ENCODE measurements at places on chromosomes 2 and 18.

DNA sequence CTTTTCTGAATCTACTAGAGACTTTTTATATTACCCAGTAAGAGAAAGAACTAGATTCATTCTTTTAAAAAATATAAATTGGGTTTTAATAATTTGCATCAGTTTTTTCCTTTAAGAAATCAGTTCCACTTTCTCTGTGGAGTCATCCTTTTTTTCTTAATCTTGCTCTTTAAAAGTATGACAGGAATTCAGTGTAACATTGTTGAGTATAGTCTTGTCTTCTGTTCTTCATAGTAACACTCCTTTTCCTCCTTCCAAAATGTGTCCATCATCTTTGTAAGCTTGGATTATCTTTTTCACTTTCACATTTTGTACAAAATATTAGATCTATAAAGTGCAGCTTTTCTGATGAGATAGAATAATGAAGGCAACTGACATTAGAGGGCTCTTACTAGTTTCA lies 135.4 kb downstream of the HAUS1 start:
- DNase-seq = no peak

DNA sequence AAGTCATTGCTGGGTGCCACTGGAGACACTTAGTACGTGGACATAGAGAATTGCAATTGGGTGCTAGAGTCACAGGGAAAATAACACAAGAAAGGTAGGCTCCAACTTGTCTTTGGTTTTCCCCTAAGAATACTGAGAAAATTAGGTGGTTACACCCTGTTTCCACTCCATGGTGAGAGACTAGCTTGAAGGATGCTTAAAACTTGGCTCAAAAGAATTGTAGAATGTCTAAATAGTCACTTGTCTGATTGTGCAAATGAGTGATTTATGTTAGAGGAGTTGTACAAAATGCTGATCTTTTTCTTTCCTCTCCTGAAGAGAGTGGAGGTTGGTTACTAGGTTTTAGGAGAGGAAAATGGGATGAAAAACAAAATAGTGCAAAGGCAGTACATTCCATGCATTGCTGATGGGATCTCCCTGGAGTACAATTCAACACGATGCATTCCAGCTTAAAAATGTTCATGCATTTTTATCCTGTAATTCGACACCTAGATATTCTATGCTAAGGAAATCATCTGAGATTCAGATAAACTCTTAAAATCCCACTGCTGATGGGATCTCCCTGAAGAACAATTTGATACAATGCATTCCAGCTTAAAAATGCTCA lies 2.2 kb upstream of the SERPINB12 start:
- no peak for DNase-seq

- no peak for DNase-seq
Measured at GRCh38 chr18:31675404-31675803, 9.0 kb downstream of the B4GALT6 start.

GRCh38 chr18:43077510-43078308 lies 37.8 kb downstream of the RIT2 start:
- DNase-seq = no peak

- no peak for DNase-seq
Measured at GRCh38 chr18:21063011-21063410, 48.6 kb downstream of the ROCK1 start.

DNA sequence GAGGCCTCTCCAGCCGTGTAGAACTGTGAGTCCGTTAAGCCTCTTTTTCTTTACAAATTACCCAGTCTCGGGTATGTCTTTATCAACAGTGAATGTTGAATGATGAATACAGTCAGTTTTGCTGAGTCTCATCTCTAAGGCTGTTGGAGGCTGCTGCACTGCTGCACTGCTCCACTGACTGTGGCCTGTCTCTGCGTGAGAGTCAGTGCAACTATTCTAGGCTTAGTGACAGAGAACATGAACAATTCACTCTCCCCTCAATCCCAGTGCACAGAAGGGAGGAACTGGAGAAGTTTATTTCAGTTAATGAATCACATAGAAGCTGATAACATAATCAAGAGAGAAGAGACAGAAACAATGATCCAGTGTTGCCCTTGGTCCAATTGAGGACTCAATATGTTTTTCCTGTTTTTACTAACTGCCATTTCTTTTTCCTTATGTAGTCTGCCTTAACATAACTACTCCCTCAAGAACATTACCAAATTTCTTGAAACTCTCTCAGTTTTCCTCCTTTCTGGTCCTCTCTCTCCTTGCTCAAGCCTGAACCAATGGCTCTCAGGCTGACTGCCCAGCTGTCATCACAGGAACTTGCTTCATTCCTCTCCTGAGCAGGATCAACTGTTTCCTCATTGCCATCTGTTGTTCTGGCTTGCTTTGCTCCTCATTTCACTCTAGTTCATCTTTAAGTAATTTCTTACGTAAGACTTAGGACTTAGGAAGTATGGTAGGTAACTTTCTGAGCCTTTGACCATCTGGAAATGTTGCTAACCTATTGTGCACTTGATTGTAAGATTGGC lies 483.2 kb downstream of the METTL4 start:
- DNase-seq = no peak

- DNase-seq = no peak
Measured at GRCh38 chr2:114488841-114489530, 46.5 kb downstream of the DPP10 start.

DNA sequence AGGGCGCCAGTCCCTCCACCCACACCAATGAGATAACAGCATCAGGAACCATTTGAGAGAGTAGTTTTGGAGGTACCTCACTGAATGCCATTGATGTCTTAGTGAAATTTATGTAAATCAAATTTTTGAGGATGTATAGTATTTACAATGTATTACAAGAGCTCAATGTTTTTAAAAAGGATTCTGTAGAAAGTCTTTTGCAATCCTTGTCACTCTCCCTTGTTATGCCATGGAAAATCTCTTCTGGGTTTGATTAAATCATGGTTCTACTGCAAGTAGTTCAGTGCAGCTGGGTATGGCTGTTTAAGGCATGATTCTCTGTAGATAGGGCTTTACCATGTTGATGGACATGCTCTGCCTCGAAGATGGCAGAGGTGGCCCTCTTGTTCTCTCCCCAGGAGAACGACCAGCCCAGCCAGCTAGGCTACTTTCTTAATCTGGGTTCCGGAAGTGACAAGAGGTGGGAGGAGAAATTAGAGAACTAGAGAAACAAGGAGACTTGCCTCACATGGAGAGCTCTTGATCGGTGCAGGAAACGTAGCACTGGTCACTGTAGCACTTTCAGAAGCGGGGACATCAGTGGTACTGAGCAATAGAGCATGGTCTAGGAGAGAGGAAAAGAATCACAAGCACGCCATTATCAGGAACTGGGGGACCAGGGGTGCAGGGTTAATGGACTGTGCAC lies 202.7 kb downstream of the CLIP4 start:
- DNase-seq = no peak

GRCh38 chr2:139465789-139466188 lies 685.6 kb upstream of the NXPH2 start:
- no peak for DNase-seq

GRCh38 chr2:191728750-191729624 lies 51.1 kb downstream of the NABP1 start:
- no peak for DNase-seq

DNA sequence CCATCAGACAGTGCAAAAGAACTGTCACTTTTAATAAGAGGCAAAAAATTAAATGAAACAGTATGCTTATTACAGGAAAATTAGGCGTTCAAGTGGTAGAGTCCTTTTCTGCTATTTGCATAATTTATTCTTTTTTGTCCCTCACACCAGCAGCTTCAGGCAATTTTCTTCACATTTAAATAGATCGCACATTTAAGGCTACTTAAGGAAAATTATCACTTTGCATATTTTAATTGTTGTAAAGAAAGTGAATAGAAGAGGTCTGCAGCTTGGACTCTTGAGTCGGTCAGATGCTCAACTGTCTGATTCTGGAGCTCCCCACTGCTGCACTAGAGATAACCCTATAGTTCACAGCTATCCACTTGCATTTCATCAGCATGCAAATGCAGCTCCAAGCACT lies 141.3 kb downstream of the FIGN start:
- no peak for DNase-seq

- DNase-seq = no peak
Measured at GRCh38 chr2:96912346-96913116, 42.7 kb upstream of the SEMA4C start.

- no peak for DNase-seq
Measured at GRCh38 chr2:241254904-241255351, 60.5 kb downstream of the HDLBP start.

GRCh38 chr2:218954541-218955300 lies 4.7 kb upstream of the CDK5R2 start:
- DNase-seq = no peak

GRCh38 chr2:133636287-133636686 lies 68.0 kb upstream of the NCKAP5 start:
- no peak for DNase-seq

- no peak for DNase-seq
Measured at GRCh38 chr2:66602341-66602740, 167.4 kb downstream of the MEIS1 start.

DNA sequence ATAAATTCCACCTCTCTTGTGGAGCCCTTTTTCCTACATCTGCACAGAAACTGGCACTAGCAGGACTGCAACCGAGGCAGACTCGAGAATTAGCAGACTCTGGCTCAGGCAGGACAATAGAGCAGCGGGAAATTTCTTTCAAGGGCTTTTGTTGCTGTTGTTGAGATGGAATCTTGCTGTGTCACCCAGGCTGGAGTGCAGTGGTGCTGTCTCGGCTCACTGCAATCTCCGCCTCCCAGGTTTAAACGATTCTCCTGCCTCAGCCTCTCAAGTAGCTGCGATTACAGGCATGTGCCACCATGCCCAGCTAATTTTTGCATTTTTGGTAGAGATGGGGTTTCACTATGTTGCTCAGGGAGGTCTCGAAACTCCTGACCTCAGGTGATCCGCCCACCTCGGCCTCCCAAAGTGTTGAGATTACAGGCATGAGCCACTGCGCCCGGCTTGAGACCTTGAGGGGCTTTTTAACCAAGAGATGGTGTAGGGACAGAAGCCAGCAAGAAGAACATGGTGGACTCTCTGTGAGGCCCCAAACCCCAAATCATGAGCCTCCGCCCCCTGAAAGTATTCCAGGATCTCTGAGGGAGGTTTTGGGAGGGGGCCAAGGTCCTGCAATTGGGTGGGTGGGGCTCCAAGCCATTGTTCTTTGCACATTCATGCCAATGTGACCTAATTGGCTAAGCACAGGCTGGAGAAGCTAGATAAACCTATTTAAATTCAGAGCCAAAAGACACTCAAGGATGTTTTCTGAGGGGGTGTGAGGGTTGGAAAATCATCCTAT lies 68.4 kb upstream of the MSH2 start:
- DNase-seq = no peak

DNA sequence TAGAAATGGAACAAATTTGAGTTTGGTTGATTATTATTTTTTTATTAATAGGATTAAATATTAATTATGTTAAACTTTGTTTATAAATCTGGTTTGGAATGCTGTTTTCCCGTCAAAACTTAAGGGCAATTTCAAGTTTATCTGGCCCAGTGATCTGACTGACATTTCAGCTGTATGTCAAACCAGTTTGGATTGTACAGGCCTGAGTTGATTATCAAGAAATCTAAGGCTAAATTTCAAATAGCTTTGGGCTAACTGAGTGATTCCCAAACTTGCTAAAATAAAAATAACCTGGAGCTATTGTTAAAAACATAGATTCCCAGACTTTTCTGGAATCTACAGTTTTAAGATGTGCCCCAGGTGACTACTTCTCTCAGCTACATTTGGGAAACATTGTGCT lies 65.9 kb upstream of the SPOPL start:
- no peak for DNase-seq

- DNase-seq = no peak
Measured at GRCh38 chr18:79589601-79590091, 90.0 kb upstream of the CTDP1 start.

GRCh38 chr2:187126247-187127005 lies 277.5 kb upstream of the ZSWIM2 start:
- no peak for DNase-seq

- DNase-seq = no peak
Measured at GRCh38 chr2:766255-766654, 89.0 kb upstream of the TMEM18 start.

DNA sequence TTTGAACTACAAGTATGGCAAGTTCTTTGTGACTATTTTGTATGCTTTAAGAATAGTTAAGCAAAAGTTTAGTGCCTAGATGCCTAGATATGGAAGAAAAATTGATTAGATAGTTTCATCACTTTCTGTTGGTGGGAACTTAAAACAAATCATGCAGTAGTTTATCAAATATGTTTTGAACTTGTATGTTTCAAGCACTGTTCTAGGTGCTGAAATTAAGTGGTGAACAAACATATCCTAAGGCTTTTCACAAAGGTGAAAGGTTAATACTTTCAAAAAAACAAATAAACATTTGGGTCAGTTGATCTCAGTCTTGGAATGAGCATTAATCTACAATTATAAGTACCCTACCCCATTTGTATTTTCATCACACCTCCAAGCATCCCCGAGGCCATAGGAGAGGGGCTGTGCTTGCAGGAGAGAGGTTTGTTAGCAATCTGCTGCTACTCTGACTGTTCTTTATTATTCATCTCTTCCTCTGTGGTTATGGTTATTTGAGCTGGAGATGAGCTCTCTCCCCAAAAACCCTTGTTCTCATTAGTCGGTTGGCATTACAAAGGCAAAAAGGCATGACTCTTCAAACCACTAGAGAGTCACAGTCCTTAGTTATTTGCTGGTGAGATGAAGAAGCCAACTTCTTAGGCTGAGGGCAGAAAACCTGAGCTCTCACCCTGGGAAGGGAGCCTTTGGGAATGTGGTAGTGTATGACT lies 103.9 kb upstream of the FHL2 start:
- no peak for DNase-seq

DNA sequence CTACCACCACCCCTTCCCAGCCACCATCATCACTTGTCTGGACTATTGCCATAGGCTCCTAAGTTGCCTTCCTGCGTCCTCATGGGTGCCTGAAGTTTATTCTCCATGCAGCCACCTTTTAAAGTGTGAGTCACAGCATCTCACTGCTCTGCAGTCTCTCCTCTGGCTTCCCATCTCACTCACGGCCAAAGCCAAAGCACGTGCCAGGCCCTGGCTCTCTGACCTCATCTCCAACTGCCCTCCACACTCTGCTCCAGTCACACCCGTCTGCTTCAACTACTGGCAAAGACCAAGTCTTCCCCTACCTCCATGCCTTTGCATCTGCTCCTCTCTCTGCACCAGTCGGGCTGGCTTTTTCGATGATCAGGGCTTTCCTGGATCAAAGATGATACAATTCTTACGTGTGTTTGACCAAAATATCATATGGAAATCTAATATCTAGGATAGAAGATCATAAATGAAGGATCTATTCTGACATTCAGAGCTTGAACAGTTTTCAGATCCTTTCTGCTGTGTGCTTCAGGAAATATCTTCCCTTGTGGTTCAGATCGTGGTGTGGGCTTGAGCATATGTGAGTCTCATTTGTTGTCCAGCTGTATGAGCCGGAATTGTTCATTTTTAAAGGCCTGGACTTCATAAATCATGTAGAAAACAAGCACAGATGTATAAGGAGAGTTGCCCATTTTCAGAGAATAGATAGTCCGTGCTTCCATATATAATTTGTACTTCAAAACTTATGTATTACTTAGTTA lies 175.6 kb downstream of the PRKCE start:
- no peak for DNase-seq

GRCh38 chr18:21703241-21703820 lies 1.2 kb downstream of the ABHD3 start:
- DNase-seq = no peak

GRCh38 chr2:213187386-213187785 lies 36.0 kb upstream of the IKZF2 start:
- no peak for DNase-seq

- no peak for DNase-seq
Measured at GRCh38 chr2:13015532-13016320, 299.0 kb downstream of the TRIB2 start.

All from stimulated activated CD8-positive, alpha-beta memory T cell treated with anti-CD3 and anti-CD28 coated beads, Interleukin-7, amount 100 ng/mL, for 1 hour (primary cell).